ENCODE measurements at places on chromosomes 4 and X.

- no peak for DNase-seq
Measured at GRCh38 chr4:153204247-153204671, at the start of gene TRIM2. Gene TRIM2, plus strand, starts transcription at chr4:153204443. Its CDS starts 88 bp downstream, at chr4:153204531.

GRCh38 chr4:111806331-111806730, 338.9 kb upstream of the FAM241A start:
- DNase-seq = no peak

DNA sequence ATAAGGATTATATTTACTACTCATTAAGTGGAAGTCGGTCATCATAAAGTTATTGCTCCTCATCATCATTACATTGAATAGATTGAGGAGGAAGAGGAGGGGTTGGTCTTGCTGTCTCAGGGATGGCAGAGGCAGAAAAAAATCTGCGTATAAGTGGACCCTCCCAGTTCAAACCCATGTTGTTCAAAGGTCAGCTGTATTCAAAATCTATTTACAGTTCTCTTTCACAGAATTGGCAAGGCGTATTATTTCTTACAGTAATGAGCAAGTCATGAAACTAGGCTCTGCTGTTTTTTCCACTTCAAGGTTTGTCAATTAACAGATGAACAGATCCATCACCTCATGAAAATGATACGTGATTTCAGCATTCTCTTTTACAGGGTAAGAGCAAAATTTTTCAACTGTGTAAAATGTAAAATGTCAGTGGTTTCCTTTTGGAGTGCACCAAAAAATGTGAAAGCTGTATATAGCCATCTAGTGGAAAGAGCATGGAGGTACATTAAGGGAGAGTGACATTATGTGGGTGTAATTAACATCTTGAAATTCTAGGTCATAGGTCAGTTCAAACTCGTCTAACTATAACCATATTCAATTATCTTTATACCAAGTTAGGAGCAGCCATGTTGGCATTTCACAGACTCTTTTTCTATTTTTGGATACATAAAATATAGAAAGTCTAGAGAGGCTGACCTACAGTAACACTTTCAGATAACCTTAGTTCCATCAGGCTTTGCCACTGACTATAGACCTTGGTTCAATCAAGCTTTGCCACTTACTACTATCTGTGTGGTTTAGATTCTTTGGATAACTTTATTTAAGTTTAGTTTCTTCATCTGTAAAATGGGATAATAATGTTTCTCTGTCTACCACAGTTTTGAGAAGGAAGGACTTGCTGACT, 30.1 kb downstream of the NEIL3 start:
- peak; percentile 27 for DNase-seq

GRCh38 chr4:154577324-154577723, 13.2 kb downstream of the FGA start:
- no peak for DNase-seq

GRCh38 chrX:12329476-12329875, 191.2 kb downstream of the FRMPD4 start:
- DNase-seq = no peak

- no peak for DNase-seq
Measured at GRCh38 chr4:79298484-79298883, 27.4 kb downstream of the NAA11 start.

DNA sequence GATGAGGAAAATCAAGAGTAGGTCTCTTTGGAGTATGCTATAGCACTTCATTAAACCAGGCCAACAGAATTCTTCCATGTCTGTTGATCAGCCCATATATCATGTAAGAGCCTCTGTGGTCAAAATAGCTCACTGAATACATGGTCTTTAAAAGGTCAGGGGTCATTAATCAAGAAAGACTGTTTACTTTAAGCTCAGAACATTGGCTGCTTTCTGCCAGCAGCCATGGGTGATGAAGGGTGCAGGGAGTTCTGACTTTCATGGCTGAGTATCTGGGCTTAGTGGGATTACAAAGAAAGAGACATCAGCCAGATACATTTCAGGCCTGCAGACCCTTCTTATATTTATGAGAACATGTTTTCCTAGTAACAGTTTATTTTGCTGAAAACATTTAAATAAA, 7.1 kb upstream of the C4orf54 start:
- DNase-seq = no peak

DNA sequence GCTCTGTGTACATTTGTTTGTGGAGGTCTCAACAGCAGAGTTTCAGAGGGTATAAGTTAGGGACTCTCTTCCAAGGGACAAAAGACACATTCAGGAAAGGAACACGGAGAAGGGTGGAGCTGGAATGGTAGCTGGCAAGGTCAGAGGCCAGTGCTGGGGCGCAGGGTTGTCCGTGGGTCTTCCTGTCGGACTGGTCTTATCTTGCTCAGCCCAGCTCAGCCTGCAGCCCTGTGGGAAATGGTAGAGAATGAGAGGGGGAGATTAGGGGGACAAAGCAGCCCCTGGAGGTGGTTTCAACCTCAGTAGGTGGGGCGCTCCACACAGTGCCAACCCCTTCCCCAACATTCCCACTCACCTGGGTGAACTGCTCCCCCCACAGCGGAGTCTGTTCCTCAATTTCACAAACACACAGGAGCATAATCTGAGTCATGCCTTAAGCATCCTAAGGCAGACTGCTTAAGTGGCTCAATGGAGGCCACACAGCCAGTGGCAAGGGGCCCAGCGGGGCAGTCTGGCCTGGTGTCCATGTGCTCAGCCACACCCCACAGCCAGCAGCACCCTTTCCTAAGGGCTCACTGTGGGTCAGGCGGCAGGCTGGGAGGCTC, 6.9 kb upstream of the HDAC6 start:
- DNase-seq = peak; percentile 5

DNA sequence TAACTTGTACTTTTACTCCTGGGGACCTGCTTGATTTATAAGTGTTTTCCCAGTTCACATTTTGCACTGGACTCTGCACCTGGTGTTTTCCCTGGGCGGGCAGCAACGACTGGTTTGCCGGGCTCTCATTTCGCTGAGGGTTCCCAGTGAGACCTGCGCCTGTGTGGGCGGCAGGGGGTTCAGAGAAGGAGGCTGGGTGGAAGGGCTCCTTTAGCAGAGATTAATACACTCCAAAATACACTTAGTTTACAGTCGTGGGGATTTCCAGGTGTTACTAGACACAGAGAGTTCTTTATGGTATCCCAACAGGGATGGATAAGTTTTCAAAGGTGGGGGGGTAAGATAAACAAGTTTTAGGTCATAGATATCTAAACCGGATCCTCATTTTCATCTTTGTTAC, 53.0 kb upstream of the SHISA3 start:
- no peak for DNase-seq

DNA sequence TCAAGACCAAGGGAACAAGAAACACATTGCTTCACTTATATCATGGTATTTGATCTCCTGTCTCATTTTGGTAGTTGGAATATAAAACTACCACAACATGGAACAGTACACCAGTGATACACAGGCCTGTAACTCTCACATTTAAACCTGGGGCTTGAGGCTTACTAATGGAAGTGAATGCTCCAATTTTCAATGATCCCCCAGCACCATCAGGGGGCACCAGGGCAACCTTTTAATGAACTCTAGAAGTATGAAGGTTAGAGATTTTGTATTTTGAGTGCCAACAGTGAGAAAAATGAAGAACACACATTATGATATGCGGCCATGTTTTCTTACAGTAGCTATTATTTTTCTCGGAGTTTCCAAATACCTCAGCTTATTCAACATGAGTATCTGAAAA, 50.7 kb downstream of the C4orf33 start:
- no peak for DNase-seq

- DNase-seq = no peak
Measured at GRCh38 chr4:24598025-24598424, 13.7 kb upstream of the DHX15 start.

DNA sequence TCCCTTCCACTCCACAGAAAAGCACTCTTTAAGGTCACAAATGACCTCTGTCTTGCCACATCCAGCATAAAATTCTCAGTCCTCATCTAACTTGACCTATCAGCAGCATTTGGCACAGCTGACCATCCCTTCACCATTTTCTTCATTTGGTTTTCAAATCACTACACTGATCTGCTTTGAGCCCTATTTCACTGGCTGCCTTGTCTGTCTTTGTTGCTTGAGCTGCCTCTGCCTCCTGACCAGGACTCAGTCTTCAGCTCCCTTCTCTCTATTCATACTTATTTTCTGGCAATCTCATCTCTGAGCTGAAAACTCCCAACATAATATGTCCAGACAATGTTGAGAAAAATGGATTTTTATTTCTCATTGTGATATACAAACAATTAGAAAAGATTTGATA, 27.7 kb upstream of the PDE5A start:
- DNase-seq = no peak

DNA sequence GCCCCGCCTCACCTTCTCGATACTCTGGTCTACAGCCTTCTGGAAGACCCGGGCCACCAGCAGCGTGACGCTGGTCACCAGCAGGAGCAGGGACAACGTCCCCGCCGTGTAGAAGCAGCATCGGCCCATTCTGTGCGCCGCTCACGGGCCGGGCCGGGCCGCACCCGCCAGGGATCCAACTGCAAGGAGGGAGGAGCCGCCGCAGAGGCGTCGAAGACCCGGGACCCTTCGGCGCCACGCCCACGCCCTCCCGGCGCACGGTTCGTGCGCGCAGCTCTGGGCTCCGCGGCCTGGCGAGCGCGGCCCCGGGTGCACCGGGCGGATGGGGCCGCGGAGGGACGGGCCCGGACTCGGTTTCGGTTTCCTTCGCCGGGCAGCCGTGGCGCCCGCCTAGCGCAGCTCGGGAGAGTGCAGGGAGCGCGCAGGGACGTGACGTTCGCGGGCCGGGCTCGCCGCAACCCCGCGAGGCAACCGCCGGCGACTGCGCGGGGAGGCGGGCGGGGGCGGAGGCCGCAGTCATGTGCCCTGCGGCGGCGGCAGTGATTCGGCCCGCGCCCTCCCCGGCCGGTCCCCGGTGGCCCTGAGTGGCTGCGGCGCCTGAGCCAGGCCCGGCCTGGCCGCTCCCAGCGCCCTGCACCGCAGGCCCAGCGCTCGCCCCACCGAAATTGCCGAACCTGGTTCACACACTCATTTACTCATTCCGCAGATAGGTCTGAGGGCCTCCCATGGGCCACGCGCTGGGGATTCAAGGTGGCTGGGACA, at the start of gene SCARB2:
SCARB2 (minus strand) TSS at position 410 of the 762 bp plus-strand sequence; CDS start at position 129, 281 bp downstream.
- DNase-seq = peak; percentile 65

DNA sequence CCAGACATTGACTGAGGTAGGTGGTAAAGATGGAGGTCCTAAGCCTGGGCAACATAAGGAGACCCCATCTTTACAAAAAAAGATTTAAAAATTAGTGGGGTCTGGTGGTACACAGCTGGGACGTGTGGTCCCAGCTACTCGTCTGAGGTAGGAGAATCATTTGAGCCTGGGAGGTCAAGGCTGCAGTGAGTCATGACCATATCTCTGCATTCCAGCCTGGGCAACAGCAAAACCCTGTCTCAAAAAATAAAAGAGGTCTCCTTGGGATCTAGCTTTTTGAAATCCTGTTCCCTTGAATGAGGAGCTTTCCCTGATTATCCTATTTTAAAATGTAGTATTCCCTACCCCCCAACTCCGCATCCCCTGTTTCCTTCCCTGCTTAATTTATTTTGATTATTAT, 78.7 kb upstream of the OGT start:
- no peak for DNase-seq

DNA sequence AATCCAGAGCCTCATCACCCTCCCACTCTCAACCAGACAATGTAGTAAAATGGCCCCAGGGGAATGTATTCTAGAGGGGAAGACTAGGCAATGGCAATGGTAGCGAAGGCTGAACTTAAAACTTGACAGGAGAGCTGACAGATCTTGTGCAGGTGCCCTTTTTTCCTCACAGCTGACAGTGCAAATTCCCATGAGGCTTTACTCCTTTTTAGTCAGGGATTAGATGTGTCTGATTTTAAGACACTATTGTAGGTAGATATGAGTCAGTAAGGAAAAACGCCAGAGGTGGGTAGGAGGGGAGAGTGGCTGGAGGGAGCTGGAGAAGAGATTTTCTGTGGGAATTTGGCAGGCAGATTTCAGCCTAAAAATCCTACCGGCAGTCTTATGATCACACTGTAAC, 10.7 kb downstream of the CAPN6 start:
- DNase-seq = no peak

DNA sequence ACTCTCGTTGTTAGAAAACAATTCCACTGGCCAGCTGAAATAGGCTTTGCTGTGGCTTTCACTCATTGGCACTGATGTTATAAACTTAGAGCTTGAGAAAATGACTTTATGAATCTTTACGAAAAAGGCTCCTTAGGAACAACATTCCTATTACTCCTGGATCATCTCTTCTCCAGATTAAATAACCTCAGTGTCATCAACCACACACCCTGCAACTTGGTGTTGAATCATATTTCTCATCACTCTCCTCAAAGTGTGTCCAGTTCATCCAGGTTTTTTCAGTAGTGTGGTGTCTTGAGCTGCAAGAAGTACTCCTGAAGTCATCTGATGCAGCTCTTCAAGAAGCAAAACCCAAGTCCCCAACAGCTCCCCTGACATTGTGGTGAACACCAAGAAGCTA, 28.1 kb upstream of the ANOS1 start:
- DNase-seq = no peak

GRCh38 chr4:36115312-36115711, 129.0 kb downstream of the ARAP2 start:
- no peak for DNase-seq

GRCh38 chr4:180057891-180058671, 2185.1 kb upstream of the TENM3 start:
- no peak for DNase-seq

GRCh38 chr4:152176627-152177214, 359.2 kb downstream of the FBXW7 start:
- DNase-seq = no peak

DNA sequence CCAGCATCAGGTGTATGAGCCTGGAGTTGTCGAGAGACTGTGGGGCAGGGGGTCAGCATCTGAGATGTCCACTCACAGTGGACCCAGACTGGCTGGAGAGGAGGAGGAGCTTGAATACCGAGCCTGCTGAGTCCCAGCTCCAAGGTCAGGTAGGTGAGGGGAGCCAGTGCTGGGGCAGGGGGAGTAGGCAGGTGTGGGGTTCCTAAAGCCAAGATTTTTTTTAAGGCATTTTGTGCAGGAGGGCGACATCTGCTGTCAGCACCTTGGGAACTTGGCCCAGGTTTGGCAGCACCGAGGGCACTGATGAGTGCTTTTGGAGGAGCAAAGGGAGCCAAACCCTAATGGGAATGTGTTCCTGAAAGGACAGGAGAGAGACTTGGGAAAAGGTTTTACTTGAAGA, 64.2 kb upstream of the MSANTD1 start:
- DNase-seq = no peak

GRCh38 chr4:128525992-128526630, 238.5 kb upstream of the PGRMC2 start:
- no peak for DNase-seq

DNA sequence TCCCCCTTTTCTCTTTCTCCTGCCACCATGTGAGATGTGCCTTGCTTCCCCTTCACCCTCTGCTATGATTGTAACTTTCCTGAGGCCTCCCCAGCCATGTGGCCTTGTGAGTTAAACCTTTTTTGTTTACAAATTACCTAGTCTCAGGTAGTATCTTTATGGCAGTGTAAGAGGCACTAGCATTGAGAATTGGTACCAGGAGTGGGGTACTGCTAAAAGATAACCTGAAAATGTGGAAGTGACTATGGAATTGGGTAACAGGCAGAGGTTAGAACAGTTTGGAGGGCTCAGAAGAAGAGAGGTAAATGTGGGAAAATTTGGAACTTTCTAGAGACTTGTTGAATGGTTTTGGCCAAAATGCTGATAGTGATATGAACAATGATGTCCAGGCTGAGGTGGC, 182.0 kb downstream of the CHM start:
- no peak for DNase-seq

GRCh38 chr4:180640193-180640592, 1603.0 kb upstream of the TENM3 start:
- no peak for DNase-seq

GRCh38 chr4:156952078-156952759, 19.4 kb downstream of the PDGFC start:
- DNase-seq = no peak
